ENCODE measurements at places on chromosomes 16 and 17. TPM values are rescaled to one million over a fixed set of nuclear protein-coding genes. Genes with fewer than 3 reads are reported as not detected.

- DNase-seq = no peak
Measured at GRCh38 chr17:72661116-72661944, 431.2 kb downstream of the SLC39A11 start.

DNA sequence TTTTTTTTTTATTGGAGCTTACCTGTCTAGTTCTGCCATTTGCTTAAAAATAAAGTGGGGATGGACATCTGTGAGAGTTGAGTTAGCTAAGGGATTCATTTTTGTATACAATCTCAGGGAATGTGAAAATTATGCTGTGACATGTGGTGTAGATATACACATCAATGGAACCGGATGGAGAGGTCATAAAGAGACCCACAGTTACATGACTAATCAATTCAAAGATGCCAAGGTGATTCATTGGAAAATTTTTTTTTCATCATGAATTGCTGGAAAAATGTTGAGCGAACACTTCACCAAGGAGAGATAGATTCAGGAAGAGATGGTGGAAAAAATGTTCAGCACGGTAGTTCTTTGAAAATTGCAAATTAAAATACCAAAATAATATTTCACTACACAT, 605.4 kb upstream of the KIF2B start:
- DNase-seq = no peak

DNA sequence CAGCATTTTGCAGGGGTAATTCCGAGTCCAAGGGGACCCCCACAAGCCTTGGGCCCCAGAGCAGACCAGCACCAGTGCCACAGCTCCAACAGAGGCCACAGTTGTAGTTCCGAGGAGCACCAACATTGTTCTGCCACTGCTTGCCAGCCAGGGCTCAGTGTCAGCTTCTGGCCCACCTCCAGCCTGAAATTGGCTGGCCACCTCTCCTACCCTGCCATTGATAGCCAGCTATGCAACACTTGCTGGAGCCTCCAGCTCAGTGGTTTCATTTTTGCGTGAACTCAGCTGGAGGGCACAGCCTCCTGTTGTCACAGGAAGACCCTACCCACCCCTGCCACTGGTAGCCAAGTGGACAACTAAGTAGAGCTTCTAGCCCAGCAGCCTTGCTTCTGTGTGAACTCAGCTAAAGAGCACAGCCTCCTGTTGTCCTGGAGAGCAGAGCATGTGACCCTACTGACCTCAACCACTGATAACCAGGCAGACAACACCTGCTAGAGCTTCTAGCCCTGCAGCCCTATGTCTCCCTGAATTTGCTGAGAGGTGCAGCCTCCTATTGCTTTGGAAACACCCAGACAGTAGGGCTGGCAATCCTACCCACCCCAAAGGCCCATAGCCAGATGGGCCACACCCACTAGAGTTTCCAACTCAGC, 24.9 kb downstream of the HYDIN start:
- DNase-seq = peak; percentile 76

GRCh38 chr16:70410734-70411133, 28.2 kb downstream of the ST3GAL2 start:
- peak; percentile 92 for DNase-seq

- DNase-seq = peak; percentile 77
Measured at GRCh38 chr16:85681255-85681654, 7.5 kb downstream of the GINS2 start.

DNA sequence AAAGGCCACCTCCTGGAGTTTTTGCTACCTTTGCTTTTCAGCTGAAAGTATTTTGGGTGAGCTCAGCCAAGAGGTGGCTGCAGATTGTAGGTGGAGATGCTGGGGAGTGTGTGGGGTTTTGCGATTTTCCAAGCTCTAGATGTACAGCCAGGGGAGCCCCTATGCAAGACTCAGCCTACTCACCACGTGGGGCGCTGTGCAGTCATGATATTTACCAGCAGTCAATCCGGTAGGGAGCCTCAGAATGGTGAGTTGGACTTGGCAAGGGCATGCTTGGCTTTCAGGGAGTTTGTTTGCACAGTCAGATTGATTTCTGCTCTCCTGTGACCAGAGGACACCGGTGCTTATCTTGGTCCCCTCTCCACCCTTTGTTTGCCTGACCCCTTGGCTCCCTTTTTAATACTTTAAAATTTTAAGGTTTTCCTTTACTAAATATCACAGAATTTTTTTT, 175.3 kb downstream of the UTP18 start:
- DNase-seq = peak; percentile 92

GRCh38 chr17:63173903-63174302, 207.9 kb downstream of the TANC2 start:
- DNase-seq = no peak

- DNase-seq = no peak
Measured at GRCh38 chr17:19769946-19770652, 22.0 kb upstream of the ALDH3A1 start.

DNA sequence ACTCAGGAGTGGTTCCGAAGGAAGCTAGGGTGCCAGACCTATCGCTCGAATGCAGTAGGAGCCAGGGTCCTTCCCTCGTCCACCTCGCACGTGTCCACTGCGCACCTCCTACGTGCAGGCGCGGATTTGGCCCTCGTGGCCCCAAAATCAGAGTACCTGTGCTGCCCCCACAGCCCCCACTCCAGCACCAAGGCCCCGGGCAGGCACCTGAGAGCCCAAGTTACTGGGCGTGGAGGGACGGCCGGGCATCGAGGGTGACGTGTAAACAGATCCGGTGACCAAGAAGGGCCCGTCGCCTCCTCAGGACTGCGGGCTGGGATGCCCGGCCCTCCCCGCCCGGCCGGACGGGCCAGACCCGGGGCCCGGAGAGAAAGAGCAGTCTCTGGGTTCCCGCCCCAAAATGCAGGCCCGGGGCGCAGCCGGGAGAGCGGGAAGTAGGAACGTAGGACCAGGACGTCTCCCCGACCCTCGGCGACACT, 492 bp downstream of the SLC25A39 start:
- no peak for DNase-seq

GRCh38 chr17:72212041-72212440, 91.2 kb downstream of the SOX9 start:
- DNase-seq = no peak

GRCh38 chr16:58515125-58515870, at the start of gene SETD6:
SETD6 (plus strand) TSS chr16:58515517; CDS start chr16:58515538, 21 bp downstream.
- peak; percentile 92 for DNase-seq

DNA sequence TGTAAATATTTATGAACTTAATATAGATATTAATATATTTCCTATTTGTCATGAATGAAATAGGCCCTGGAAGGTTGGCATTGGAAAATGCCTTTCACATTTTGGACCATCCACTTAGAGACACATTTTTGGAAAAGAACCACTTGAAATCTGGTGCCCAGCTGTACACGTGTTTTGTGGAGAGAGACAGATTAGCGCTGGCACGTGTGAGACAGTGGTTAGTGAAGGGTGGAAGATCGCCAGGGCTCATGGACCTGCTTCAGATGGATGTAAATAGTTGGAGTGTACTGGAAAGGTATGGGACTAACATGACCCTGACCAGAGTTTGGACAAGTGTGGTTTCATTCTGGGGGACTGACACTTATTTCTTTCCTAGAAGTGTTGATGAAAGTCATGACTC, 222.9 kb downstream of the PRKCA start:
- no peak for DNase-seq

GRCh38 chr17:44221084-44221861, 1.8 kb upstream of the UBTF start:
- DNase-seq = peak; percentile 86

GRCh38 chr16:27503662-27504061, 46.1 kb downstream of the GTF3C1 start:
- DNase-seq = no peak

- DNase-seq = no peak
Measured at GRCh38 chr17:77546772-77547241, 406.0 kb downstream of the SEC14L1 start.

DNA sequence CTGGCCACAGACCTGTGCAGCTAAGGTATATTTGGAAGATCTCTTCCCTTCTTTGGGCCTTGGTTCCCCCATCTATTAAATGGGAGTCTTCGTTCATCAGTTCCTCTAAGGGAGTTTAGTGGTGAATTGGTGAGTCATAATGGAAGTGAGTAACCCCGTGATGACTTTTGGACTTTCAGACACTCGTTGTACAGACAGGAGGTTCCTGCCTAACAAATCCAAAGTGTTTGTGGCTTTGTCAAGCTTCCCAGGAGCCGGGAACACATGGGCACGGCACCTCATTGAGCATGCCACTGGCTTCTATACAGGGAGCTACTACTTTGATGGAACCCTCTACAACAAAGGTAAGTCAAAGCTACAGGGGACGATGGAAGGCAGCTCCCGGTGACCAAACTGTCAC, 40.4 kb downstream of the WSCD1 start:
- DNase-seq = peak; percentile 19

- no peak for DNase-seq
Measured at GRCh38 chr16:89890200-89890599, 16.8 kb downstream of the TCF25 start.

DNA sequence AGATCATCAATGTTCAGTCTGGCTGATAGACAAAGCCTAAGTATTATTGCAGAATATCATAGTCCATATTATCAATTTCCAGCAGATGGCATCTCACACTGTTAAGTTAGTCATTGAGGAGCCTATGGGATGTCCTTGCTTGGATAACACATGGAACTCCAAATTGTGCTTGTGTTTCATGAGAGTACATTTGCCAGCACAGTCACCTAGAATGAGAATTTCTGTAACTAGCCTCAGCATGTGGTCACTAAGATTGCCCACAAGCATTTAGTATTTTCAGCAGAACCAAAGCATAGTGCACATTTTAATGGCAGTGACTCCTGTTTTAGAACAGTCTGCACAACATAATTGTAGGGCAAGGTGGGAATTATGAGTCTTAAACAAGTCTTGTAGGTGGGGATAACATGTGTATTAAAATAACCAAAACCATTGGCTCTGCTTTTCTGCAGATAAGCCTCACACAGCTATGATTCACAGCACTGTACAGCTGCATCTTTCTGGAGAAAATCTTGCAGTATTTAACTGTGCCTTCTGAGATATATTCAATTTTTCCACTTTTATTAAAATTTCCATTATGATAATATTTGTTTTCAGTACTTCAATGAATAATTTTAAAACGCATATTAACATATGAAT, 882.8 kb upstream of the SOX9 start:
- DNase-seq = no peak

DNA sequence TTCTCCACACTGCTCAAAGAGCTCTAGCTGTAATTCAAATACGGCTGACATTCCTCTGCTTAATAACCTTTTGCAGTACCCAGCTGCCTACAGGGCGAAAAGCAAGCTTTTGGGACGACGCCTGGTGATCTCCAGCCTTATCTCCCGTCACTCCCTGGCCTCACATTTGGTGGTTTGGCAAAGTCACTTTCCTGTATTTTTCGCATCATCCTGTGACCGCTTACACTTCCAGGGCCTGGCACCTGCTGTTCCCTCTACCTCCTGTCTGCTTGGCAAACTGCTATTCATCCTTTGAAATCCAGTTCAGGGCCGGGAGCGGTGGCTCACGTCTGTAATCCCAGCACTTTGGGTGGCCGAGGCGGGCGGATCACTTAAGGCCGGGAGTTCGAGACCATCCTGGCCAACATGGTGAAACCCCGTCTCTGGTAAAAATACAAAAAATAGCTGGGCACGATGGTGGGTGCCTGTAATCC, 2.7 kb upstream of the BHLHA9 start:
- DNase-seq = no peak

DNA sequence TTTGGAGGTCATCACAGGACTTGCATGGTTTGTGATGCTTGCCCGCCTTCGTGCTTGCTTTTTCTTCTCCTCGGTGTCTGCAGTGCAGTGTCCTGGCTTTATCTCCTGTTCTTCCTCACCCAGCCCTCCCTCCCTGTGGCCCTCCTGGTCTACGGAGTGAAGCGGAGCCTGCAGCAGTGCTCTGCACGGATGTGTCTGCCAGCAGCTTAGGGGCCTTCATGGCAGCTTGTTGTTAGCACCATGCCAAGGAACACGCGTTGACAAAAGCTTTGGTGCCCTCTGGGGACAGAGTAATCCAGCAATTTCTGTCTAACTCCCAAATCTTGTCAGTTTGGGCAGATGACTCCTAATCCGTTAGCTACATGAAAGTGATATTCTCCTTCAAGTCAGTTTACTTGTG, 9.9 kb downstream of the DHODH start:
- peak; percentile 68 for DNase-seq

GRCh38 chr16:27027971-27028370, 38.8 kb upstream of the C16orf82 start:
- no peak for DNase-seq

- DNase-seq = no peak
Measured at GRCh38 chr16:844638-845350, 44.3 kb upstream of the GNG13 start.

DNA sequence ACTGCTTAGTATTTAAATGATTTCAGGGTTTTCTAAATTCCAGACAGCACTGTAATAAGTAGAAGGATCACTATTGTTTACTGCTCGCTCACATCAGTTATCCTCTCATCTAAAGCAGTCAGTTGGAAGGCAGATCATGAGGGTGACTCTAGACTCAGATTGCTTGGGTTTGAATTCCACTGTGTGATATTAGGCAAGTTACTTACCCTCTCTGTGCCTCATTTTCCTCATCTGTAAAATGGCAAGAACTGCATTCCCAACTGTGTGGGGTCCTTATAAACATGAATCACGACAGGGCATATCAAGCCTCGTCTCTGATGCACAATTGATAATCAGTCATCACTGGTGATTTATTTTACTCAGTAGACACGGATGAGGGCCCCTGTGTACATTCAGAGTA, 15.1 kb downstream of the CLUAP1 start:
- DNase-seq = no peak

DNA sequence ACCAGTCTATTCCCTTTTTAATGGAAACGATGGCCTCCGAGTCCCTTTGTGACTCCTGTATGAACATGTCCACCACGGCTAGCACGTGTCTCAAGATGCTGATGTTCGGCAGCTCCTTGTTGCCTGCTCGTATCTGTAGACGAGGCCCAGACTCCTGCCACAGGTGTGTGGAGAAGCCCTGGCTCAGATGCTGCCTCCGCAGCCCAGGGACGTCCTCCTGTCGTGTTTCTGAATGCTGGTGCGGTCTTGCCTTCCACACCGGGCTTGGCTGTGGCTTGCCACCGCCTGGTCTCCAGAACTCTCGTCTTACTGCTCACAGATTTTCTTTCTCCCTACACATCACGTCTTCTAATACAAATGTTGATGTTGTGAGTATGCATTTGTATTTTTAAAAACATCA, 17.0 kb downstream of the FOXF1 start:
- no peak for DNase-seq

- peak; percentile 16 for DNase-seq
Measured at GRCh38 chr17:33038740-33039139, 47.1 kb downstream of the SPACA3 start.

GRCh38 chr17:57902117-57902799, 52.4 kb upstream of the MRPS23 start:
- no peak for DNase-seq

The UTS2R gene
- total RNA-seq = not detected

The CDT1 gene
- total RNA-seq = 0.50 TPM

The WIPI1 gene
- 24.9 TPM for total RNA-seq

The SOX15 gene
- total RNA-seq = 0.20 TPM

The COPS3 gene
- total RNA-seq = 20.3 TPM

The NXPH3 gene
- 0.08 TPM for total RNA-seq

The KRTAP3-1 gene
- not detected for total RNA-seq

The ST6GALNAC1 gene
- total RNA-seq = 0.75 TPM

The PGS1 gene
- total RNA-seq = 9.1 TPM

The TBC1D3B gene
- 5.7 TPM for total RNA-seq

The GFAP gene
- 0.23 TPM for total RNA-seq

The EZH1 gene
- 12.1 TPM for total RNA-seq

The CCL4 gene
- 1.2 TPM for total RNA-seq

Data from left lobe of liver (tissue), 2 donors.